ENCODE measurements at places on chromosomes 13 and 19.

DNA sequence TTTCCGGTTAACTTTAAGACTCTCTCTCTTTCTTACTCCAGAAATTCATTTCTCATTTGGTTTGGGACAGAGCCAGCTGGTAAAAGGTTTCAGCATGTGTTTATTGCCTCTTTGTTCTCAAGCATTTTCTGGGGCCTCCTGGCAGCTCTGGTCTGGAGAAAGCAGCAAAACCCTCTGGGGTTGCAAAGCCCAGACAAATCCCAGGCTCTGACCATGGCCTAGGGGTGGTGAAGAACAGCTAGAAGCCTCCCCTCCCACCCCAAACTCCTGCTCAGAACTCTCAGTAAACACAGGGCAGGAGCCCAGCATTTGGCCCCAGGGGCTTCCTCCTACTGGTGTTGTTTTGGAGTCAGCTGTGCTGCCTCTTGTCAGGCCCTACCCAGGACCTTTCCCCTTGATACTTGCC, 124.2 kb upstream of the SERP2 start:
- H3K27me3 ChIP-seq: no peaks in the 10 kb centered on the region
- no peak for DNase-seq
- H3K4me1 ChIP-seq: peaks cover 16% of the 10 kb centered on the region
- H3K4me3 ChIP-seq: no peak overlapping the region

- peaks cover 46% of the 10 kb centered on the region for H3K4me1 ChIP-seq
- H3K27me3 ChIP-seq: no peaks in the 10 kb centered on the region
- peak overlapping the region; percentile 54 for H3K4me3 ChIP-seq
- H3K36me3 ChIP-seq: peaks cover 4% of the 10 kb centered on the region
- DNase-seq: no peak
- H3K27ac ChIP-seq: peak overlapping the region; percentile 71
Observed at GRCh38 chr19:31338069-31338776, 11.0 kb downstream of the TSHZ3 start.

- DNase-seq: no peak
- H3K27me3 ChIP-seq: peaks cover 11% of the 10 kb centered on the region
- peaks cover 11% of the 10 kb centered on the region for H3K4me1 ChIP-seq
- H3K4me3 ChIP-seq: no peak overlapping the region
- H3K27ac ChIP-seq: no peak overlapping the region
Observed at GRCh38 chr13:44089452-44089851, 209.7 kb downstream of the LACC1 start.

- peak within 1 kb of the TSS; percentile 73 for H3K4me3 ChIP-seq
- H3K36me3 ChIP-seq: no peaks in the 10 kb centered on the region
- H3K4me1 ChIP-seq: peaks cover 19% of the 10 kb centered on the region
Observed at GRCh38 chr13:28494778-28495537, at the start of gene FLT1. Gene FLT1 (minus strand): TSS chr13:28495128. CDS start chr13:28494843, 285 bp downstream.

DNA sequence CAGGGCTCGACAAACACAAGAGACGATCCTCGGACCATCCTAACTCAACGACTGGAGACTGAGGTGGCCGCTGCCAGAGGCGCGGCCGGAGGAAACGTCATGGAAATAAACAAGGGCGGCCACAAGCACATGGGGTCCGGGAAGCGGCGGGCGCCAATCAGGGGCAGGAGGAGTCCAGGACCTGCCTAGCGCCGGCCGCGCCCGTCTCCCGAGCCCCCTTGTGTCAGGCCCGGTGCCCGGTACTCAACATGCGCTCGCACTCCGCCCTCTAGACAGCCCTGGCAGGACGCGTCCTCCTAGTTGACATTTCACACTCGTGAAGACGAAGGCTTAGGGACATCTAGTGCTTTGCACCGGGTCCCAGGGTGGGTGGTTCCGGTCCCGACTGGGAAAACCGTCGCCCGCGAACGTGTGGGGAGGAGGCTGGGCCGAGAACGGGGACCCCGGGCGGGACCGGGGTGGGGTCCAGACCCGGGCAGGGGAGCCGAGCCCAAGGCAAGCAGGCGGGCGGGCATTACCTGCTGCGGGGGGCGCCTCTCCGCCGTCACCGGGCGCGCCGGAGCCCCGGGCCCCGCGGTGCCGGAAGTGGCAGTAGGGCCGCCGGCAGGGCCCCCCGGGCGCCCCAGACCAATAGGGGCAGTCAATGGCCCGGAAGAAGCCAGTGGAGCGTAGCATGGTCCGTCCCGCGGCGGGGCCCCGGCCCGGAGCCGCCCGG, 442 bp downstream of the REXO1 start:
- H3K4me1 ChIP-seq: peaks cover 28% of the 10 kb centered on the region
- peak overlapping the region; percentile 92 for H3K27ac ChIP-seq
- no peak for DNase-seq
- no peaks in the 10 kb centered on the region for H3K27me3 ChIP-seq

Measured in osteocyte (in vitro differentiated cells).